ENCODE measurements at places on chromosomes 1 and 21.

DNA sequence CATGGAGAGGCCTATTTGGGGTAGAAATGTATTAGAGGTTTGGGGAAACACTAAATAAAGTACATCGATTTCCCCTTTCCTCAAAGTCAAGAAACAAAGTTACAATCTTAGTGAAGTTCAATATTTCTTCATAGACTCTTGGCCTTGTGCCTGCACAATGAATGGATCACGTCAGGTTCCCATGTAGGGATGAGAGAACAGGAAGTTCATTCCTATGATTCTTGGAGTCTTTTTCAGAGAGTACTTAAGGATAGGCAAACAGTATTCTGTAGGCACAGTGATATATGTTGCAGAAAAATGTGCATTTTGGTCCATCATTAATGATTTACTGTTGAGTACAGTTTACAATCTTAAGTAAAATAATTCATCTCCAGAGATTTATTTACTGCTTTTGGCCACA, 275.5 kb downstream of the RGS7 start:
- DNase-seq, result no peak

DNA sequence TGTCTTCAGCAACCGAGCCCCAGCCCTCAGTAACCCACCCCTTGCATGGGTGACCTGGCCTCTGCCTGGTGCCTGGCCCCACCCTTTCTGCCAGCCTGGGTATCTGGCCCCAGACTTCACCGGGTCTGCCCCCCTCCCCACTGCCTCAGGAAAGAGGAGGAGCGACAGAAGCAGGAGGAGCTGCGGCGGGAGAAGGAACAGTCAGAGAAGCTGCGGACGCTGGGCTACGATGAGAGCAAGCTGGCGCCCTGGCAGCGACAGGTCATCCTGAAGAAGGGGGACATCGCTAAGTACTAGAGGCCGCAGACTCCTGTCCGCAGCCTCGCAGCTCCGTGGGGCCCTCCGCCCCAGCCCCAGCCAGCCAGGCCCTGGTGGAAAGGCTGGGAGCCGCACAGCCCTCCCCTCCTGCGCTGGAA, 6.1 kb downstream of the TNFRSF25 start:
- no peak for DNase-seq

DNA sequence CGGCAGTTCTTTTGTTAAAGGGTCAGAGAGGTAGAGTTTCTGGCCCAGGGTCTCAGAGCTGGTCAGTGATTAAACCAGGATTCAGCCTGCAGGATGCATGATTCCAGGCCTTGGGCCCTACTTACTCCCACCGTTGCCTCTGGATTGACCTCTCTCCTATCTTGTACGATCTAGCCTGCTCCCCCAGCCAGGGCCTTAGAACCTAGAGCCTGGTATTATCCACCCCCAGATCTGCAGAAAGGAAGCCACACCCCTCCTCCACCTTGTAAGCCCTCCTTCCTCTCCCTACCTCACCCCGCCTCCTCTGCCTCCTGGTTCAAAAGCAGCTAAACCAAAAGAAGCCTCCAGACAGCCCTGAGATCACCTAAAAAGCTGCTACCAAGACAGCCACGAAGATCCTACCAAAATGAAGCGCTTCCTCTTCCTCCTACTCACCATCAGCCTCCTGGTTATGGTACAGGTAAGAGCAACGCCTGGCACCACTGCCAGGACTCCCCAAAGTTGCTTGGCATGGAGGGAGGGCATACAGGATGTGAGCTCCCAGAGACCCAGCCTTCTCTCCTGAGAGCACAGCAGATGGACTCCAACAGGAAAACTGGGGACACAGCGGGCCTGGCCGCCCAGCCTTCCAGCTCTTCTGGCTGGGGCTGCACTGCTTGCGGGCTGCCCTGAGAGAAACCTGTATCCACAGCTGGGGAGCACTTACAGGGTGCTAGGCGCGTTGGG, at the start of gene CD52:
TSS of gene CD52 (plus strand) at position 347 of the 726 bp plus-strand sequence. CDS start at position 407, 60 bp downstream.
- peak; percentile 87 for DNase-seq

GRCh38 chr1:13759072-13759471, 59.1 kb downstream of the PRDM2 start:
- DNase-seq, result no peak

GRCh38 chr1:176187001-176187400, 20.1 kb downstream of the COP1 start:
- no peak for DNase-seq

DNA sequence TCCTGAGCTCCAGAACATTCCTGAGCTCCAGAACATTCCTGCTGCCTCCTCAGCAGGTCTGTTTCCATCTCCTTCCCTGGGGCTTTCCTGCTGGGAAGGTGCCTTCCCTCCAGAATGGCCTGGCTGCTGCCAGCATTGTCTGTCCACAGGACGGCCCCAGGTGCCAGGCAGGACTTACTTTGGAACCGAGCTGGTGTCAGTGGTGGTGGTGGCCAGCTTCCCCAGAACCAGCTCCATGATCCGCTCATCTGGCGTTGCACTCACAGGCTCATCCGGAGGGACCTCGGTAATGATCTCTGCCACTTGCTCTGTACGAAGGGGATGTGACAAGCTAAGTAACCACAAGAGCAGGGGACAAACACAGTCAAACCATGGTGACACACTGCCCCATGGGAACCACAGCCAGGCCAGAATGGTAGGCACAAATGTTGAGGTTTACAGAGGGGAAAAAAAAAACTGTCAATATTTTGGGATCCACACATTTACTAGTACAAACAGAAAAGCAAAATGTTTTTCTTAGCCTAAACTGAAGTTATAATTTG, 41.3 kb downstream of the PRDM15 start:
- DNase-seq, result no peak

GRCh38 chr1:53266038-53266437, 27.7 kb upstream of the MAGOH start:
- no peak for DNase-seq

DNA sequence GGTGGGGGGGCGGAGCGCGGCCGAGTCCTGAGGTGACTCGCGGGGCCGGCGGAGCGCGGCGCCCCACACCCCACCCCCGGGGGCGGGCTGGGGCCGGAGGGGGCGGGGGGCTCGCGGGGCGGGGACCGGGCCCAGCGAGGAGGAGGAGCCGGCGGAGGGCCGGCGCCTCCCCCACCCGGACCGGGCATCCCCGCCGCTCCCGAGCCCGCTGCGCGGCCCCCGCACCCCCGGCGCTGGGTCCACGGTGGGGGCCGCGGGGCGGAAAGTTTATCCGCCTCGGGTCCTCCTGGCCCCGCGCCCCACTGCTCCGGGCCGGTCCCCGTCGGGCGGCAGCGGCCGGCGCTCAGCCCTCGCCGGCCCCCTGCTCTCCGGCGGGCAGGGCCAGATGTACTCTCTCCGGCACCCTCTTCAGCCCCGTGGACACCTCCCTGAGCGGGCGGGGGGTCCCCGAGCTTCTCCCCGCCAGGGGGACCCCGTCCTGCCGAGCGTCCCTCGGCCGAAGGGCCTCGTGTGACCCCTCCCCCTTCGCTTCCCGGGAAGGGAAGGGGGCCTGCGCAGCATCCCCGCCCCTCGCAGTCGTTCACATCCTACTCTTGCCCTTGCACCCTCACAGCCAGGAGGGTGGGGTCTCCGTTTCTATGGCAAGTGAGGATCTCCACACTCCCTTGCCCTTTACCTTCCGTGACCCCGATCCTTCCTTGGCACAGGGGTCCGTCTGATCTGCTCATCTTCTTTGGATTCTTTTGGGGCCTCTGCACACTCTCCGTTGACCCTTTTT, 663 bp downstream of the CAMTA1 start:
- no peak for DNase-seq

GRCh38 chr1:115325874-115326273, 12.2 kb downstream of the NGF start:
- DNase-seq, result no peak

DNA sequence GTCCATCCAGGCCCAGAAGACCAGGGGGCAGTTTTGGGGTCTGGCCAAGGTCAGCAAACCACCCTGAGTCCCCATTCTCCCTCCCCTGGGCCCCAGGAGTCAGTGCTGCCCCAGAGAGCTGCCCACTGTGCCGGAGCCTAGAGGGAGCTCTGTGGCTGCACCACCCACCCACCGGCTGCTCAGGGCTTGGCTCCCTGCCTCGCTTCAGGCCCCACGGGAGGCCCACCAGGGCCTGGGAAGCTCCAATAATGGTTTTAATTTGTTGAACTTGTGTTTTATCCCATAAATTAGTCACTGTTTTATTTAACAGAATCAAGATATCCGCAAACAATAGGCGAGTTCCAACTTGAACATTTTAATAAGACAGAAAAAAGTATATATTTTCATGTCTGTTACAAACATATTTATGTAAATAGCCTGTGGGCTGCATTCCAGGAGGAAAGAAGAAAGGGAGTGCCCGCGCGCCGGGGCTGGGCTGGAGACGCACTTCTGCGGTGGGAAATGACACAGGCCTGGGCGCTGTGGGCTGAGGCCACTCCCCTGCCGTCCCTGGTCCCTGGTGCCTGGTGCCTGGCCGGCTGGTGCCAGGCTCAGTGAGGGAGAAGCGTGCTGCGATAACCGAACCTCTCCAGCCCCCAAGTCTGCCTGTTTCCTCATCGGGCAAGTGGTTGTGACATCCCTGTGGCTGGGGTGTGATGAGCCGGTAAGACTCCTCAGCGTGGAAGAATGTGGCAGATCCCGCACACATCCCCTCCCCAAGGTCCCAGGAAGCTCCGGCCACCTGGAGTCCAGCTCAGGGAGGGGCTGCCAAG, 160.5 kb downstream of the PEX14 start:
- no peak for DNase-seq

DNA sequence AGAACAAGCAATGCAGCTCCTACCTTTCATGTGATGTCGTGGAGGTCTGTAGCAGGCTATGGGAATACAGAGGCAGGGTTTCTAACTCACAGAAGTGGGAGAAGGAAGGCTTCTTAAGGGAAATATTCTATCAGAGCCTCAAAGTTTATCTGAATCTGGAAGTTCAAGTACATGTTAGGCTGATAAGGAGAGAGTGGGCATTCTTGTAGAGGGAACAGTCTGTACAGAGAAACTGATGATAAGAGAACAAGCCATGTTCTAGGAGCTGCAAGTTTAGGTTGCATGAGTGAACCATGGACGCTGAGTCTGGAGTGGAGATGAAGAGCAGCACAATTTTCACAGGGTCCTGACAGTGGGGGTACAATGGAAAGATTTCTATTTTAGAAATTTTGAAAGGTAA, 344.0 kb downstream of the CHRM3 start:
- no peak for DNase-seq

DNA sequence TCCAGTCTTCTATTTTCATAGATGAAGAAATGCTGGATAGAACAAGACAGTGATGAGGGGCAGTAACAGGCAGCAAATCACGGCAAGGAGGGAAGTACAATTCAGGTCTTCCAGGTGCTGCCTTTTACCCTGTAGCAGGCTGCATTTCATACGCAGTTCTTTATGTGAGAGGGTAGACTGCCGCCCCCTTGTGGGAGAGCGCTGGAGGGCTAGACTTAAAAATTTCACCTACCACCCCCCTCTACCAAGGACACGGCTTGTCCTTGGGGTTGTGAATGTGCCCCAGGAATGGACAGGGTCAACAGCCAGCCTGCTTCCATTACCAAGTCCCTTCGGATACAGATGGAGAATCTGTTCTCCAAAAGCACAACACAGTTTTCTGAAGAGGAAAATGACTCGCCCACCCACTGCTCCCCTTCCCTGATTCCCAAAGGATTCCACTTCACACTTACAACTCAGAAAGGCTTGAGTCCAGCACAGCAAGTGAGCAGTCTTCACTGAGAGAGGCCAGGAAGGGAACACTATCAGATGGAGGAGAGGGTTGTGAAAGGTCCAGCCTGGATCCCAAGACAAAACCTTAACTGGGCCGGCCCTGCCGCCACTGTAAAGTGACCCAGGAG, 7.4 kb downstream of the WDR77 start:
- peak; percentile 47 for DNase-seq

DNA sequence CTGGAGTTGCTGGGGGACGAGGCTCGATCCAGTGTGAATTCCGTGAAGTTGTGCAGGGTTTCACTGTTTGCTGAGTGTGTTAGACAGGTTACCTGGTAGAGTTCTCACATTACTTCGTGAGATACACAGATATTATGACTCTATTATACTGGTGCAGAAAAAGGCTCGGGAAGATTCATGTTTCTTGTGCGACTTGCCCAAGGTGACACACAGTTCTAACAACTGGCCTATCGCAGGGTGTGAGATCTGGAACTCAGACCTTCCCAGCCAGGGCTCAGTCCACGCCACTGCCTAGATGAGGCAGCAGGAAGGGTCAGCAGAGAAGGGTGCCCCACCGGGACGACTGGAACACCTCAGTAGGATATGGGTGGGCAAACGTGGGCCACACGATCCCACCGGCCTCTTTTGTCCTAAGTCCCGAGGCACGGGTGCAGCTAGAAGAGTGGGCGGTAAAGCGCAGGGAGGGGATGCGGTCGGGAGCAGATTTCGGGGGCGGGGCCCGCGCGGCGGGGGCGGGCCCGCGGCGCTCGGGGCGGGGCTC, 296 bp upstream of the RNPEP start:
- peak; percentile 10 for DNase-seq

GRCh38 chr1:192620071-192620635, 15.8 kb upstream of the RGS13 start:
- no peak for DNase-seq

DNA sequence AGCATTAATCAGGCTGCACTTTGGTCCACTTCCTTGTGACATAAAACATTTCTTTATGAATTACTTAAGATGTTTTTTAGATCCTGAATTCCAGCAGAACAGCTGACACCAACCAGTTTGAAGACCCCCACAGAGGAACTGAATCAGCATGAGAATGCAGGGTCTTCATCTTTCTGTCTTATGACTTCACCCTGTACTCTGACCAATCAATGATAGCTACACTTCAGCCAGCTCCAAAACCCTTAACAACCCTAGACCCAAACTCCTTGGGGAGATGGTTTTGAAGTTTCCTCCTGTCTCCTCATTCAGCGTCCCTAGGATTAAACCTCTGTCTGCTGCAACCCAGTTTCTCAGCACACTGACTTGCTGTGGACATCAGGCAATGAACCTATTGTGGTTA, 175.0 kb downstream of the CTH start:
- no peak for DNase-seq

GRCh38 chr1:30047576-30047975, 675.8 kb downstream of the MATN1 start:
- no peak for DNase-seq

DNA sequence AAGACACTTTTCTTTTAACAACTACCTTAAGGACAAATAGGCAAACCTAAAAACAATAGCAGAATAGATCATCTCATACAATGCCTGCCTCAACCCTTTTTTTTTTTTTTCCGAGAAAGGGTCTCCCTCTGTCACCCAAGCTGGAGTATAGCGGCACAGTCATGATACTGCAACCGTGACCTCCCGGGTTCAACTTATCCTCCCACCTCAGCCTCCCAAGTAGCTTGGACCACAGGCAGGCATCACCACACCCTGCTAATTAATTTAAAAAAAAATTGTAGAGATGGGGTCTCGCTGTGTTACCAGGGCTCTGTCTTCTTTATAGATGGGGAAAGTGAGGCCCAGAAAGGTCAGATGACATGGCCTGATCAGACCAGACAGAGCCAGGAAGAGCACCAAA, 7.9 kb downstream of the SH3BGRL3 start:
- DNase-seq, result no peak

Data from Jurkat, Clone E6-1 (cell line).